NCI-H1048 (cell line): ENCODE measurements at places on chromosomes 7 and 10.

DNA sequence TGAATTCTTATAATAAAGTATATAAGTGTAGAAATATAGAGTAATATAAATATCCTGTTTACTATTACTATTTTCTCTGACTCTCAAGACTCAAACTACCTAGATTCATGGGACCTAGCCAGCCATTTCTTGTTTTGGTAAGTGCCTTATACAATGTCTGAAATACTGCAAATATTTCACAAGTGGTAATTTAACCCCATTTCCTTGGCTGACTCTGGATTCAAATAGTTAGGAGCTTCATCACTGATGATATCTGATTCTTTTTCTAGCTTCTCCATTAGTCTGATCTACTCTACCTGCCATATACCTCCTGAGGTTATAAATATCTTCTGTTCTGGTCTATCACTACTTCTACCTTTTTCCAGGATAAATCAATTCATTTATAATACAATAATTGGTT, 6.4 kb upstream of the RALA start:
- no peak for DNase-seq

DNA sequence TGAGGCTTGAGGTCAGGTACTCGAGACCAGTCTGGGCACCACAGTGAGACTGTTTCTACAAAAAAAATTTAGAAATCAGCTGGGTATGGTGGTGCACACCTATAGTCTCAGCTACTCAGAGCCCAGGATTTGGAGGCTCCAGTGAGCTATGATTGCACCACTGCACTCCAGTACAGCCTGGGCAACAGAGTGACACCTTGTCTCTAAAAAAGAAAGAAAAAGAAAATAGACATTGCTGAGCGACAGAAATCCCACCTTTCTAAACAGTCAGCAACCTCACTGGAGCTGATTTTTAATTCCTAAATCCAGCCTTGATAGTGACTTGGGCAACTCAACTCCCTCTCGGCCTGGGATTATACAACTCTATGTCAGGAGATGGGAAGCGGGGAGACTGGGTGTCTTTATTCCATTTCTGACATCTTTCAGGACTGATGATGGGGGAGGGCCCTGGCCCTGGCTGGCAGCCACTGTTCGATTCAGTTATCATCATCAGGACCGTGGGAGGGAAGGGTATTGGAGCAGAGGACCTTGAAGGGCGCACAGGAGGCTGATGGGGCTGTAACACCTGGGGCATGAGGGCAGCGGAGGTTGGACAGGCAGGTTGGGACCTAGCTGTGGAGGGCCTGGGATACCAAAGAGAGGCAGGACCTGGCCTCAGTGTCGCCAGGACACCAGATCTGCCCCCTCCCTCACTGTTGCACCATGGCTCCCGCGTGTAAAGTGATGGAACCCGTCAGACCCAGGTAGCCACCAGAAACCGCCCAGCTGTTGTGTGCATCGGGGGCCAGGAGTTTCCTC, 14.7 kb downstream of the HSPB1 start:
- DNase-seq: no peak

GRCh38 chr10:117165538-117166417, 27.7 kb upstream of the VAX1 start:
- no peak for DNase-seq

GRCh38 chr7:4240520-4241303, 441.4 kb upstream of the FOXK1 start:
- DNase-seq: no peak

GRCh38 chr7:109126404-109127050, 556.9 kb downstream of the DNAJB9 start:
- DNase-seq: no peak

DNA sequence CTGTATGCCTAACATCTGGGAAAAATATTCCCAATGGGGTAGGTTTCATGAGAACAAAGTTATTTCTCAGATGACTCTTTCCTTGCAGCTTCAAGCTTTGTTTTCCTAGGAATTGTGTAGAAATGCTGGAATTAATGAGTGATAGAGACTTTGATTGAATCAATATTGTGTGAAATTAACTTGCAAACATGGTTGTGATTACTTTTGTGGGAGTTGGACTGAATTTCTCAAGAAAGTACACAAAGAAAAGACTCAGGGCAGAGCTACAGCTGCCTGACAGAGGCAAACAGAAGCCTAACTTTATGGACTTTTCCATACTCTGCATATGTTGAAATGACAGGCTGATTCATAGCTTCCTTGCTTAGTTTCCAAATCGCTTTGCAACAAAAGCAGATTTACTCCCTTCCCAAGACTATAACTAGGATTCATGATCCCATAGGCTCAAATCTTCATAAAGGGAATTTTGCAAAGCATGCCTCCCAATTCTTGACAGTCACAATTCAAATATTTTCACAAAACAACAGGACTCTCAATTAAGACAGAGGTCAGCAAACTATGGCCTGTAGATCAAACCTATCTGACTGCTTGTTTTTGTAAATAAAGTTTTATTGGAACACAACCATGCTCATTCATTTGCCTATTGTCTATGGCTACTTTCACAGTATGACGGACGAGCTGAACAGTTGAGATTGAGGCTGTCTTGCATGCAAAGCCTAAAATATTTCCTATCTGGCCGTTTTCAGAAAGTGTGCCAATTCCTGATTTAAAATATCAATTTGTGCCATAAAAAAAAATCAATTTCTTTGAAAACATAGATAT, 27.6 kb downstream of the NRP1 start:
- no peak for DNase-seq
